ENCODE measurements at places on chromosomes 5 and 9. TPM values are rescaled to one million over a fixed set of nuclear protein-coding genes. Genes with fewer than 3 reads are reported as not detected.

Gene SYK
- 135 TPM for total RNA-seq

Gene SLC34A1
- 0.10 TPM for total RNA-seq

Gene FAM221B
- total RNA-seq: not detected

Gene KCNV2
- 0.11 TPM for total RNA-seq

Gene BTNL8
- total RNA-seq: not detected

Gene TAF11L5
- total RNA-seq: not detected

Gene PCDHB15
- not detected for total RNA-seq

Gene LCP2
- 40.0 TPM for total RNA-seq
